Activated T-cell treated with anti-CD3 and anti-CD28 coated beads, Interleukin-2, amount 50 U/mL, for 4 hours (primary cell): ENCODE measurements at places on chromosomes 3 and 15.

DNA sequence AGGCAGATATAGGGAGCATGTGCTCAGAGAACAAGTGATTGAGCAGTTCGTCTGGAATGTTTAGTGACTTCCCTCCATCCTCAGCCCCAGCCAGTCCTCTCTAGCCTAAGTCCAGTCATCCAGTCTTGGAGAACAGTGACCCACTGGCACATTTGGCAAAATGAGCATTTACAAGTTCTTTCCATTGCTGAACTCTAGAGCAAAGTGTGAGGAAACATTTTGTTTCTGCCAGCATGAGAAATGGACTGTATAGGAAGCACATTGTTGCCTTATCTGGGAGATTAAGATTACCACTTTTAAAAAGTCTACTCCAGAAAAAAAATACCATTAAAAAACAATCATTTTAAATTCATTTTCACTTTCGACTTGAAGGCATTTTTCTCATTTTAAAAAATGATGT is 353.6 kb downstream of the SHQ1 start:
- no peak for DNase-seq

- DNase-seq, result no peak
These were observed 52.4 kb upstream of the CMTM8 start for GRCh38 chr3:32186097-32186496.

DNA sequence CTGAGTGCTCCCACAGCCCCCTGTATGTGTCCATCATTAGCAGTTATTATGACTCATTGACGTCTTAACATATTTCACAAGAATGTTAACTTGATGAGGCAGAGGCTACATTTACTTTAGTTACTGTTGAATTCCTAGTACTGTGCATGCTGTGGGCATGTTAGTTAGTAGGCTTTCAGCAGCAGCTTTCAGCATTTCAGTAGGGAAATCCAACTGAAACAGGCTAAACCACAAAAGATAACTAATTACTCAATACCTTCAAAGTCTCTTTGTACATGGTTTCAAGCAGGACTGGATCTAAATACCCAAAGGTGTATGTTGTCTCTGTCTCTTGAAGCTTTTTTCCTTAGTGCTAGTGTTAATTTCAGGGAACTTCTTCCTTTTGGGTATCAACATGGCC is 229.9 kb upstream of the SUCLG2 start:
- DNase-seq, result no peak

GRCh38 chr3:53160660-53161449 is at the start of gene PRKCD:
TSS of gene PRKCD (plus strand) at chr3:53161209. CDS start at chr3:53178423, 17,214 bp downstream.
- peak; percentile 73 for DNase-seq
